ENCODE measurements at places on chromosomes 12 and 14. TPM values are rescaled to one million over a fixed set of nuclear protein-coding genes. Genes with fewer than 3 reads are reported as not detected.

DNA sequence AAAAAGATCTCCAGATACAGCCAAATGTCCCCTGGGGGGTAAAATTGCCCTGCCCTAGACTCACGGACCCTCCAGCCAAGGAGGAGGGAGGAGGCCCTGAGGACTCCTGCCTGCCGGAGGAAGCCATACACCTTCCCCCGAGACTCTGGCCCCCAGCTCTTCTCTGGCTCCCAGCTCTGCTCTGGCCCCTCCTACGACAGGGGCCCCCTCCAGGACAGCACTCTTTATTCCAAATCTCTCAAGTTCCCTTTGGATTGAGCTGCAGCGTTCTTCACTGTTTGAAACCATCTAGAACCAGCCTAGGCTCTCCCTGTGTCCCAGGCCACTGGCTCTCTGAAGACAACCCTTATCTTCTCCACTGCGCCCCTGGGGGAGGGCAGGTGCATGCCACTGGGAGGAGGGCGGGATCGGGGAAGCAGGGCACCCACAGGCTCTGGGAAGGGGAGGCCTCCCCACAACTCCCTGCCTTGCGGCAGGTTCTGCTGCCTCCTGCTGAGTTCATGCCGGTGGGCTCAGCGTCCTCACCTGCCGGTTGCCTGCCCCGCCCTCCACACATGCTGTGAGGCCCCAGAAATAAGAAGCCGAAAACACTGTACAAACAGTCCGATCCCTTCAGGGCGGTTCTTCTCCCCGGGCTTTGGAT, 112.7 kb downstream of the DICER1 start:
- H3K27ac ChIP-seq, result no peak overlapping the region
- DNase-seq, result no peak
- no peaks in the 10 kb centered on the region for H3K36me3 ChIP-seq
- H3K4me1 ChIP-seq, result no peaks in the 10 kb centered on the region

GRCh38 chr12:131893605-131894312, 663 bp upstream of the ULK1 start:
- no peak for DNase-seq
- H3K27ac ChIP-seq, result no peak overlapping the region
- H3K36me3 ChIP-seq, result no peaks in the 10 kb centered on the region
- H3K27me3 ChIP-seq, result no peaks in the 10 kb centered on the region
- H3K4me1 ChIP-seq, result peaks cover 12% of the 10 kb centered on the region

GRCh38 chr14:42023452-42023851, 416.8 kb downstream of the LRFN5 start:
- H3K27ac ChIP-seq, result no peak overlapping the region
- H3K4me3 ChIP-seq, result no peak overlapping the region
- DNase-seq, result no peak
- H3K27me3 ChIP-seq, result no peaks in the 10 kb centered on the region

DNA sequence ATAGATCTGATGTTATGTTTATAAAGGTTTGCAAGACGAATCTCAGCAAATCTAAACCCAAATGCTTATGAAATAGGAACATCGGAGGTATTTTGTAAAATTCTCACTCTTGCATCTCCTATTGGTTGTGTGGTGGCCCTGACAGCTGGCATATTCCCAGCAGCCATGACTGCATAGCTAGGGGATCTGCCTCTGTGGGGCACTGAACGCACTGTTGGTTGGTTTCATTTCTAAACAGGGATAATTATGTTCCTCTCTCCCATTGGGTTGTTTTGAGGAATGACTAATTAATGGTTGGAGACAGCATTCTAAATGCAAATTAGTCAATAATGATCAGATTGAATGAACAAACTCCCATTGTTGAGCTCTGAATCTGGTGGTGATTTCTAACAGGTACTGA, 2.7 kb upstream of the BEST3 start:
- H3K27ac ChIP-seq, result no peak overlapping the region
- H3K36me3 ChIP-seq, result no peaks in the 10 kb centered on the region
- DNase-seq, result no peak

- no peak overlapping the region for H3K27ac ChIP-seq
- H3K36me3 ChIP-seq, result no peaks in the 10 kb centered on the region
- H3K4me1 ChIP-seq, result no peaks in the 10 kb centered on the region
- H3K4me3 ChIP-seq, result no peak overlapping the region
- DNase-seq, result no peak
- peaks cover 4% of the 10 kb centered on the region for H3K27me3 ChIP-seq
Measured at GRCh38 chr12:2027351-2027750, 23.1 kb upstream of the DCP1B start.

The TAS2R7 gene
- total RNA-seq, result not detected

All from activated CD4-positive, alpha-beta memory T cell treated with anti-CD3 and anti-CD28 coated beads for 36 hours (primary cell).